ENCODE measurements at places on chromosomes 3 and 15.

DNA sequence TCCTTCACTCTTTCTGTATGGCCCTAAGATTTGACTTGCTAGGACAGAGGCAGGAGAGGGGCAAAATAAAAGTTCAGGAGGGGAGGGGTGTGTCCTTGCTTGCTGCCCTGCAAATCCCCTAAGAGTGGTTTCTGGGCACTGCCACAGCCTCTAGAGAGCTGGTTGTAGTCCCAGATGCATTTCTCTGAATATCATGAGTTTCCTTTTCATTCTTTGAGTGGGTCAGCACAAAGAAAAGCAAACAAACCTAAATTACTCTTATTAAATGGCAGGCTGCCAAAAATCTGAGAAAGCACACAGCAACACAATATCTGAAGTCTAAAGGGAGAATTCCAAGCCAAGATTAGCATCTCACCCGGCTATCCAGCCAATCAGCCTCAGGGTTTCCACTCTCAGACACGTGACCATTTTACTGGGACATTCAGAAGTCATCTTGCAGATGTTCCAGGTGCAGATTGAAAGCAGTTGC is 919.3 kb downstream of the TUSC7 start:
- no peak for DNase-seq

- no peak for DNase-seq
These were observed 136.5 kb upstream of the TSC22D2 start for GRCh38 chr3:150271591-150271960.

- DNase-seq: no peak
These were observed 62.9 kb upstream of the GCNT3 start for GRCh38 chr15:59548501-59549226.

DNA sequence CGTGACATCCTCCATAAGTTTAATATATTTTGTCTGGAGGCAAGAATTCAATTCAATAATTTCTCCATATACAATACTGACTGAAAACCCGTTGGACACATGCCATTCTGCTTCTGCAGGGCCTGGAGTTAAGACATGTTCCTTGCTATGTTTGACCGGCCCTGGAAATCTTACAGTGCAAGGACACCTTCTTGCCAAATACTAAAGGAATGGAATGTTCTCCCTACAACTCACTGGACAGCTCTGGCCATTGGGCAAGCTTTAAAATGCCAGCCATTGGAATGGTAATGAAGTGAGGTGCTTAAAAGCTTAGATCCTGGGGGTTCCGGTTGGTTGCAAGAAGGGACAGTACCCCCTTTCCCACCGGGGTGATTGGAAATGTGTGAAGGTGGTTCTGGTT is 329.8 kb upstream of the PROK2 start:
- DNase-seq: no peak

- no peak for DNase-seq
These were observed 118.1 kb downstream of the APBA2 start for GRCh38 chr15:29003840-29004233.

DNA sequence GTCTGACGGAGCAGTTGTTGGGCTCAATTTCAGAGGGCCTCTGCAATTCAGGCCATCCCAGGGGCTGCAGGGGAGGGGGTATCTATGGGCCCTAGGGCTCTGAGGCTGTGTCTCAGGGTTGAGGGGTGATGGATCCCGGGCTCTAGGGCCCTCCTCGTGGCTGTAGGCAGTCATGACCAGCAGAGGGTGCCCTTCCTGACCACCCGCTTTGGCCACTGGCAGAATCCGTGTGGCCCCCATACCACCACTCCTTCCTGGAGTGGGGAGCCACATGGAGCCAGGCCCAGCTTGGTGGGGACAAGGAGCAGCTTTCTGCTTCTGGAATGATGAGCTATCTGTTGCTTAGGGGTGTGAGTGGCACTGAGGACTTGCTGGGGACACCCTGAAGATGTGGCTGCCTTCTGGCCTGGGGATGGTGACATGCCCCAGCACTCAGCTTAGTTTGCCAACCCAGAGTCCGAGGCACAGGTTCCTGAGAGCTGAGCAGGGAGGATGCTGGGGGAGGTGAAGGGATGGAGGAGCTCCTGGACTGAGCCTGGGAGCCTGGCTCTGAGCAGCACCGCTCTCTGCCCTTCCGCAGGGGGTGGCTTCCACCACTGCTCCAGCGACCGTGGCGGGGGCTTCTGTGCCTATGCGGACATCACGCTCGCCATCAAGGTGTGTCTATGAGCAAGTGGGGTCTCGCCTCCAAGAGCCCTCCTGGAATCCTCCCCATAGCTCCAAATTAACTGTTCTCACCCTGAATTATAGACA is 20.2 kb downstream of the HDAC11 start:
- no peak for DNase-seq
